Cerebellar cortex (tissue), 1 donor: ENCODE measurements at places on chromosomes 2 and 18.

- DNase-seq: no peak
These were observed 143.6 kb downstream of the VAPA start for GRCh38 chr18:10057401-10057893.

GRCh38 chr2:212683346-212684097 lies 144.9 kb upstream of the ERBB4 start:
- DNase-seq: no peak

- no peak for DNase-seq
These were observed 41.9 kb downstream of the TANC1 start for GRCh38 chr2:159010340-159010739.

DNA sequence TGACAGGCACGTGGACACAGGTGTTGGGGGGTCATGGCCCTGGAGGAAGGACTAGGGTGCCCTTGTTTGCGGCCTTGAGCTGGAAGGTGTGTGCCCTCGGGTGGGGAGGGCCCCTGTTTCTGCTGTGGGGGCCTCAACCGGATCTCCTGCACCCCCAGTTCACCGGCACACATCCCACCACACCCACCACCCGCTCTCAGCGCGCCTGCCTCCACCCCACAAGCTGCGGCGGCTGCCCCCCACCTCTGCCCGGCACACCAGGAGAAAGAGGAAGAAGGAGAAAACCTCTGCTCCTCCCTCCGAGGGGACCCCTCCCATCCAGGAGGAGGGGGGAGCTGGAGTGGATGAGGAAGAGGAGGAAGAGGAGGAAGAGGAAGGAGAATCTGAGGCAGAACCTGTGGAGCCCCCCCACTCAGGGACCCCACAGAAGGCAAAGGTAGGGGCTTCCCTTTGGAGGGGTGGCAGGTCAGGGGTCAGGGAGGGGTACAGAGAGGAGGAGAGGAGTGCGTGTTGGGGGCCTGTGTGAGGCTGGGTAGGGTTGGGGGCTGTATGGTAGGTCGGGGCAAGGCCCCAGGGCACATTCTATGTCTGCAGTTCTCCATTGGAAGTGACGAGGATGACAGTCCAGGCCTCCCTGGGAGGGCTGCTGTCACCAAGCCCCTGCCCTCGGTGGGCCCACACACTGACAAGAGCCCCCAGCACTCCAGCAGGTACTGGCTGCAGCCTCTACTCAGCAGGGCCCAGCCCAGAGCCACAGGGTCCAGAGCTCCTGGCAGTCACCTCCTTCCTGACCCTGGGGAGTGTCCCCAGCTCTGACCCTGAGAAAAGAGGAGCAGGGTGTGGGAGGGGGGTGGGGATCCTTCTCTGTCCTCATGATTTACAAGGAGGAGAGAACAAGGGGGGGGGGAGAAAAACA lies 1.8 kb downstream of the SLC4A3 start:
- no peak for DNase-seq

DNA sequence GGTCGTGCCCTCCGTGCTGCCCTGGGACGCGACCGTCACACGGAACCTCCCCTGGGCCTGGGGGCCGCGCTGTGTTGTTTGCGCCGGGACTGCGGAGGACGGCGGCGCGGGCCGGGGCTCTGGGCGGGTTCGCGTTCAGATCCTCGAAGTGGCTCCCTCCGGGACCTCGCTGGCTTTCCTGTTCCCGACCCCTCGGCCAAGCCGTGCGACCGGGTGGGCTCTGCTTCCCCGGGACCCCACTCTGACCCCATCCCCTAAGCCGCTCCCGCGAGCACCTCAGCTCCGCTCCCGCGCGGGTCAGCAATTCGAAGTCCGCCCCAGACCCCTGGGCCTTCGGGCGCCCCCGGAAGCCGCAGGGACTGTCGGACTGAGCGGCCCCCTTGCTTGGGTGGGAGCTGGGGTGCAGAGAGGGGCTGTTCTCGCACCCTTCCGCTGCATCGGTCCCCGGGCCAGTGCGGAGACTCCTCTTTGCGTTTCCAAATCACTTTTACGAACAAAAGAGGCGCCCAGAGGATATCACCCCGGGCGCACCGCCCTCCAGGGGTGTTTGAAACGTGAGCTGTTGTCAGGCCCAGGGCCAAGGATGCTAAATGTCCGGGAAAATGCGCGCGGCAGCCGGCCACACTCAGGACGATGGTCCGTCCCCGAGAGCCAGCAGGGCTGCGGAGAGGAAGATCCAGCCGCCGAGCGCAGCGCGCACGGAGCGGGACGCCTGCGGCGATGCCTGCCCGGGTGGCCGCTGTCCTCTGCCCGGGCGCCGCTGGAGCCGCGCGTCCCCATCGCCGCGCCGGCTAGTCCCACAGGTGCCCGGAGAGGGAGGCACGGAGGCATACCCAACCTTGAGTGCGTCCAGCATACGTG lies 73.5 kb downstream of the ZCCHC2 start:
- no peak for DNase-seq

GRCh38 chr2:48722391-48722790 lies 33.1 kb downstream of the LHCGR start:
- DNase-seq: no peak

GRCh38 chr2:26691161-26691560 lies 1.4 kb upstream of the KCNK3 start:
- no peak for DNase-seq
